ENCODE measurements at places on chromosomes 12 and 14.

- no peak for DNase-seq
Observed at GRCh38 chr14:50397390-50398188, 908 bp upstream of the CDKL1 start.

GRCh38 chr12:107429006-107429705, 256.4 kb upstream of the PWP1 start:
- no peak for DNase-seq

DNA sequence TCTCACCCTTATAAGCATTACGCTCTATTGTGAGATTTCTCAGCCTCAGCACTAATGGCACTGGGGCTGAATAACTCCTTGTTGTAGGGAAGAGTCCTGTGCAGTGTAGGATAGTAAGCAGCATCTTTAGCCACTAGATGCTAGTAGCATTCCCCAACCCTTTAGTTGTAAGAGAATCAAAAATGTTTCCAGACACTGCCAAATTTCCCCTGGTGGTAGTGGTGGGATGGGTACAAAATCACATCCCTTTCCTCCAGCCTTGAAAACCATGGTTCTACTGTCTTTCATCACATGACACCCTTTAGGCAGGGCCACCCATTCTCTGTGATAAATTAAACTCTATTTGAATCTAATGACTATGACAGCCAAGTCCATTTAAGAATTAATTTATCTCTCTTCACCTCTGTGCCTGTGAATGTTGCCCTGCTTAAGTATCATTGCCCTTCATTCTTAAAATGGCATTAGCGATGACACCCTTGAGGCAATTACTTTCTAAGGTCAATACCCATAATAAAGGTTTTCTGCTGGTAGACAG, 199.4 kb downstream of the ANO4 start:
- no peak for DNase-seq

- DNase-seq = no peak
Observed at GRCh38 chr12:59594943-59595500, 807 bp upstream of the SLC16A7 start.

GRCh38 chr12:63397807-63398206, 246.8 kb upstream of the AVPR1A start:
- no peak for DNase-seq

DNA sequence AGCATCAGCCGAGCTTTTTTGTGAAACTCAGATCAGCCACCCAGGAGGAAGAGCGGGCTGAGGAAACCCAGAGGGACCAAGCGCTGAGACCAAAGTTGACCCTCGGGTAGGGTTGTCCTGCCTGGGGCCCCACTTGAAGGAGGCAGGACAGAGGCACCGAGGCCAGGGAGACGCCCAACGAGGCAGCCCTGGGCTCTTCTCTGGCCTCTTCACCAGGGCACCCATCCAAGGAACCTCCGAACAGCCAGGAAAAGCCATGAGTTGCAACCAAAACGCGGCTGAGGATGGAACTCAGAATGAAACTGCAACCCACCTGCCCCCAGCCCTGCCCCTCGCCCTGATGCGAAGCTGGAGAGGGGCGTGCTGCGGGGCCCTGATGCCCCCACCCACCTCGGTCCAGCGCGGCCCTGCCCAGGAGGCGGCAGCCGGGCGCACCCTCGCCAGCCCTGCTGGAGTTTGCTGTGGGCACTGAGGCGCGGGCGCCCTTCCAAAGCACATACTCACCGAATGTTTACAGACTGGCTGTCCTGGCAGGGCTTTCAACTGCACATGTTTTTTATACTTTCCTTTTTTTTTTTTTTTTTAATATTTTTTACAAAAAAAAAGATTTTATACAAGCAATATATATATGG, 41.9 kb downstream of the JDP2 start:
- no peak for DNase-seq

DNA sequence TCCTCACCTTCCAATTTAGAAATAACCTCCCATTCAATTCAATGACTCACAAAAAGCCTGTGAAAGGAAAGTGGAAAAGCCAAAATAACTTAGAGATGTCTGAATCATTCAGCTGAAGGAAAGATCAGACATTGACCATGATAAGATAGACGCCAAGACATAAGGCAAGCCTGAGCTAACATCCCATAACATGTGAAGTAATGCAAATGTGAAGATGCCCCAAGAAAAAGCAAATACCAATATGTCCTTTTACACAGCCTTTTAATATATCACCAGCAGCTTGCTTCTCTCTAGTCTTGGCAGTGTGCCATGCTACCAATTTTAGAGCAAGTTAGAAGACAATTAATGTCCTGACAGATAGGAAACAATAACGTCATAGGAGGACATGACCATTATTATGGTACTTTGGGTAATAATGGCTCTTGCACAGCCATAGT, 2.4 kb upstream of the NUMB start:
- DNase-seq = no peak

GRCh38 chr12:14995583-14996425, 23.0 kb downstream of the PDE6H start:
- no peak for DNase-seq

DNA sequence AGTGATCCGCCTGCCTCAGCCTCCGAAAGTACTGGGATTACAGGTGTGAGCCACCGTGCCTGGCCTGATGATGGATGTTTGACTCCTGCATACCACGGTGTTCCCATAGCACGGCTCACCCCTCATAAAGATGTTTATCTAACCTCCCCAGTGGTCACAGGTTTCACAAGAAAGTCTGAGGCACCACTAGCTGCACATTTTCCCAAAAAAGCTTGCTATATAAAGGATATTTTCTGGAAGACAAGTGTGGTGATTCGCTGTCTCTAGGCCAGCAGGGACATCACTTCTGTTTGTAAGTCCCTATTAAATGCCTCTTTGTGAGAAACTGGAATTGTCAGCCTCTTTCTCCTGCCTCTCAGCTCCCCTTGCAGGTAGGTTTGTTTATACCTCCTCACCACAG, 18.3 kb downstream of the PLEK2 start:
- no peak for DNase-seq

DNA sequence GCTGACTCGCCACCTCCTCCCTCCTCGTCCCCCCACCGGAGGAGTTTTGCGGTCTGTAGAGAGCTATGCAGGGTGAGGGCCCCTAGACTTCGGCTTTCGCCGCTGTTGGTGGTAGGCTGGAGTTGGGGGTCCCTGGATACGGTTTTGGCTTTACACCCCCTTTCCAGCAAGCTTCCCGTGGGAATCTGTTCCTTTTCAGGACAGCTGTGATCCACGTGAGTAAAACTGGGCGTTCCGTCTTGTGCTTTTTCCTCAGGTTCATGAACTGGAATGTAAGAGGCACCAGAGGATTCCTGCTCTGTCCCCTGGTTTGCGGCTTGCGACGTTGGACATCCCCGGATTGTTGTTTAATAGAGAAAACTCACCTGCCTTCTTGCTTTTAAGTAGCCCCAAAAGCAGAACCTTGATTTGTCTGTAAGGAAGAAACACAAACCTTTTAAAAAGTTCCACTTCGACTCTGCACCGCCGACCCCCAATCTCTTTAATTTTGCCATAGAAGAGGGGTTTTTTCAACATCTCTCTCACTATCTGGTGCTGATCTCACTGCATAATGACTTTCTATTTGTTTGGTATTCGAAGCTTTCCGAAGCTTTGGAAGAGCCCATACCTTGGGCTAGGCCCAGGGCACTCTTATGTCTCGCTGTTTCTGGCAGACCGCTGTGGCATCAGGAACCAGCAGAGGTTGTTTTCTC, 490 bp downstream of the PRORP start:
- DNase-seq = no peak

DNA sequence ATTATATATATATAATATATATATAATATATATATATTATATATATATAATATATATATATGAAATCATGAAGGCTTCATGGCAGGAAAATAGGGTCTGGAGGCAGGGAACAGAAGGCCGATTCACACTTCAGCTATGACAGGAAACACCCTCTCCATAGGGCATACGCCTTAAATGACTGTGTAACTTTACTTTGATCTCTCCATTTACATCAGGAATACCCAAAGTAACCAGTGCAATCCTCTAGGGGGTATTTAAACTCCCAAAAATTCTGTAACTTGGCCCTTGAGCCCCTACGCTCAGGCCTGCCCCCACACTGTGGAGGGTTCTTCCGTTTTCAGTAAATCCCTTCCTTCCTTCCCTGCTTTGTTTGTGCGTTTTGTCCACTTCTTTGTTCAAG, 40.4 kb upstream of the PPP2R5C start:
- no peak for DNase-seq

DNA sequence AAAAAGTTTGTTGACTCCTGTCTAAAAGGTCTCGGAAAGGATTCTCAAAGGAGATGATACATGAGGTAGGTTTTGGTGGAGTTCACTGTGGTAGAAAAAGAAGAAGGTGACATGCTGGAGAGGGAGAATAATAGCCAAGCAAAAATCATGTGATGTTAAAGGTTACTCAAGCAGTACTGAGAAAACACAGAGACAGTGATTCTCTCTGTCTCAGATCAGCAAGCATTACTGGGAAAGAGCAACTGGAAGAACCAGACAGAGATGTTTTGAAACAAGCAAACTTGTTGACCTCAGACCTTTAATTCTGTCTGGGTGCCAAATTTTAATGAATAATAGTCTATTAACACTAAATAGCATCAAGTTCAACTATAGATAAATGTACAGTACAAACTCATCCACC, 183.5 kb upstream of the PLEKHG7 start:
- DNase-seq = no peak

DNA sequence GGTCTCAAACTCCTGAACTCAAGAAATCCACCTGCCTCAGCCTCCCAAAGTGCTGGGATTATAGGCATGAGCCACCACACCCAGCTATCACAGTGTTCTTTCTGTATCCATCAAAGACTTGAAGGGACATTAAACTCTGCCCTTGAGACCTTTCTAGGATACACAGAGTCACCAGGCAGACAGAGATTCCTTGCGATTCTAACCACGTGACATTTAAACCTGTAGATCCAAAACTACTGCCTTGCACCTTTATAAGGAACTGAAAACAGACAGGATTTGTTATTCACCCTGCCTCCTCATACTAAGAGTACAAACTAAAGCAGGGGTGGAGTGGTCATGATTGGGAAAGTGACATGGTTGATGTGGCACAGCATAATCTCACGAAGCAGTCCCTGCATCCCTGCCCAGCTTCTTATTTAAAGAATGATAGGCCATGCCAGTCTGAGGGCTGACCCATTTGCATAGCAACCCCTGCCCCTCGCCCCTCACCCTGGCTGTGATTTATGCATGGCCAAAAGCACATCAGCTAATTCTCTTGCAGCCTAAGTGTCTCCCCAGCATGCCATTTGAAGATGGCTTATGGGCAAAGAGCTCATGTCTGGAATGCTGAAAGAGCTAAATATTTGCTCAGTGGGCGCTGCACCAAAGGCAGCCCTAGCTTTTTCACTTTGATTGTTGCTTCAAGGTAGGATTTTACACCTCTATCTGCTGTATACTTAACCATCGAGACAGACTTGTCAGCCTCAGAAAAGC, 43.2 kb upstream of the MYBPC1 start:
- DNase-seq = no peak

DNA sequence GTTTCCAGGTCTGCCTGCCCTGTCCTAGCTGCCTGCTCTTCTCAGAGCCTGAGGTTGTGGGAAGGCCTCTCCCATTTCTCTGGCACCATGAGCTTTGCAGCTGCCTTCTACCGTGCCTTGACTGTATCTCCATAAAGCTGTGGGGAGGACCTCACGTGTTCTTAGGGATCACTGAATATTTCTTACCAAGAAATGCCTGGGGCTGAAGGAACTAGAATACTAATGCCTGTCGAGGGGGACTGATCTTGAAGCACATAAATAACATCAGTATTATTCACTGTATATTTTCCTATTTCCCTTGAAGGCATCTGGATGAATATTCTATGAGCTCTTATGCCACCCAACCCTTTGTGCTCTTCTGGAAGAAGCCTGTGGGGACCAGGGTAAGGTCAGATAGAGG, 103.4 kb downstream of the APAF1 start:
- no peak for DNase-seq

DNA sequence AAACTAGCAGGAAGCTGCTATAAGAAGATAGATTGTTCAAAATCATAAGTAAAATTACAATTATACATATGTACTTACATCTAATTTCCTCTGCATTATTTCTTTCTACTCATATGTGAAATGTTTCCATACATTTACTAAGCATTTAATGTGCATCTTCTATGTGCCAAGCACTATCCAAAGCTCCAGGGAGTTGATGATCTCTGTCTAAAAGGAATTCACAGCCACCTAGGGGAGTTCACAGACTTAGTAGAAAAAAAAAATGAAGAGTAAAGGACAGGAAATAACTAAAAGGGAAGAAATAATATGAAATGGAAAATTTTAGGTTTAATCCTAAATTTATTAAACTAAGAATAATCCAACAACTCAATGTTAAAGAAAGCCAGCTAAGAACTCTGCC, 91.7 kb downstream of the EFCAB11 start:
- no peak for DNase-seq

- no peak for DNase-seq
Observed at GRCh38 chr12:90672081-90672480, 282.9 kb downstream of the CCER1 start.

- DNase-seq = no peak
Observed at GRCh38 chr12:47286676-47287075, 206.9 kb upstream of the AMIGO2 start.

DNA sequence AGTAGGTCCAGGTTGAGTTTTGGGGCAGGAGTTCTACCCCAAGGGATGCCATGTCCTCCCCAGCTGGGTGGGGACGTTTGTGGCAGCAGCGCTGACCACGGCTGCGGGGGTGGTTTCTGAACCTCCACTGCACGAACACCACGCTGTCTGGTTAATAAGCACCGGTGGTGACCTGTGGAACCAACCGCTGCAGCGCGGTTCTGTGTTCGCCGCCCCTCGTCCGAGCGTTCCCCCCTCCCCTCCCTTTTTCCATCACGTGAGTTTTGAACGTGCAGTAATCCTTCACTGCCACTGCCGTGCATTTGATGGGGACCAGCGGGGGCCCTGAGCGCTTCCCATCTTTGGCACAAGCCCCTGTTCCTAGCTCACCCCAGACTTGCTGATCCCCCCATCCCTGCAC, 6.4 kb upstream of the ADSS1 start:
- DNase-seq = no peak

DNA sequence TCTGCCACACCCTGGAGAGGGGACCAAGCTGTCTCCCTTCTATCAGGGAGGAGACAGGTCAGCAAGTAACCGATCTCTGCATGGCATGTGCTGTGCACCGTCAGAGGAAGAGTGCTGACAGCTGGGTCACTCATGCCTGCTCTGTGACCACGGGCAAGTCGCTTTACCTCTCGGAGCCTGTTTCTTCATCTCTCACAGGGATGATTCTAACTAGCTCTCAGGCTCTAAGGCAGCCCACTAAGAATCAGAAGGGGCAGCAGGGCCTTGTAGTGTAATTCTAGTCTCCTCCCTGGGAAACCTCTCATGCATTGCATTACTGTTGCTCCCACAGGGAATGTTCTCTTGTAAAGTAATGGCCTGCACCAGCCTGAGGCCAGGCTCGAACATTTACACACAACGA, 11.9 kb downstream of the CD9 start:
- no peak for DNase-seq

Data from skeletal muscle cell (primary cell).